ENCODE measurements at places on chromosomes 2 and 18.

DNA sequence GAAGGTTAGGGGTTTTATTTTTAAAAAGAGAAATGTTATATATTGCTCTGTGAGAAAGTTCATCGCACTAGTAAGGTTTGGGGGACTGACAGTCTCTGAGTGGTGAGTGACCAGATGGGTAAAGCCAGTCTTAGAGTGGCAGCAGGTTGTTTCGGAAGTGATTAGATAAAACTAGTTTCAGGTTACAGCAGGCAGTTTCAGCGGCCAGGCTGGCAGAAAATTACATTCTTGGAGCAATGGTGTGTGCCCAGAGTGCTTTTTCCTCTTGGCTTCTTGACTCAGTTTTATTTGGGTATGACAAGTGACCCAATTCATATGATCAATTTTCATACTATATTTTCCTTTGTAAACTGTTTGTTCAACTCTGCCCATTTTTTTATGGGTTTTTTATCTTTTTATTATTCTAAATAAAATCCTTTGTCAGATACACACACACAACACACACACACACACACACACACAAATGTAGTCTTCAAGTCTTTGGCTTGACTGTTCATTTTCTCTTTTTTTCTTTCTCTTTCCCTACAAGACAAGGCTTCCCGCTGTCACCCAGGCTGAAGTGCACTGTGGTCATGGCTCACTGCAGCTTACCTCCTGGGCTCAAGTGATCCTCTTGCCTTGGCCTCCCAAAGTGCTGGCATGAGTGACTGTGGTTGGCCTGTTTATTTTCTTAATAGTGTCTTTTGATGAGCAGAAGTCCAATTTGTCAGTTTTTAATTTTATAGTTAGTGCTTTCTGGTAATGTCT is 30.9 kb downstream of the RALBP1 start:
- peak; percentile 42 for DNase-seq

DNA sequence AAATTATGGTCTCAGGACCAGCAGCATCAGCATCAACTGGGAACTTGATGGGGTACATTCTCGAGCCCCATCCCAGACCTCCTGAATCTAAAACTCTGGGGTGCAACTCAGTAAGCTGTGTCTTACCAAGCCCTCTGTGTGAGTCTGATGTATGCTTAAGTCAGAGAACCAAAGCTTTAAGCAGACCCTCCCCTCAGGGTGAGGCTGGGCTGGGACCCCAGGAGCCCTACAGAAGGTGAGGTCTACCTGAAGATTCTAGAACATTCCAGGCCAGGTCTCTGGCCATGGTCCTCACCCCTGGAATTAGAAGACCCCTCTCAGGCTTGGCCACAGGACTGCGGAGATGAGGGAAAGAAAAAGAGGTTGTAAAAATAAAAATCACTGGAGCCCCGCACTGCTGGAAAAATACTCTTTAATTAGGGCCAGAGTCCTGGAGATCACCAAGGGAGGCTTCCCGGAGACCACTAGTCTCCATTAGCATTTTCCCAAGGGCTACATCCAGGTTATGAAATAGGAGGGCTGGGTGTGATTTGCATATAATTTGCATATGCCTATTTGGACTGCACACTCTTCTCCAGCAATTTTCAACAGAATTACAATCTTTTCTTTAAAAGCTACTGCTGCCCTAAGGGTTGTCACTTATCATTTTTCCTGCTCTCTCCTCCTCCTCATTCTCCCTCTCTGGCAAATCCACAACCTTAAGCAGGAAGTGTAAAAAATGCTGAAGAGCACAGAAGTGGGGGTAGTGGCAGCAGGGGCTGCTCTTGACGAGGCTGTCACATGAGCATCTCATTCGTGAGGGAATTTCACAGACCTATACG is 100.2 kb downstream of the ZBTB7C start:
- DNase-seq: no peak

GRCh38 chr2:121888189-121888557 is 132.7 kb downstream of the TSN start:
- no peak for DNase-seq

DNA sequence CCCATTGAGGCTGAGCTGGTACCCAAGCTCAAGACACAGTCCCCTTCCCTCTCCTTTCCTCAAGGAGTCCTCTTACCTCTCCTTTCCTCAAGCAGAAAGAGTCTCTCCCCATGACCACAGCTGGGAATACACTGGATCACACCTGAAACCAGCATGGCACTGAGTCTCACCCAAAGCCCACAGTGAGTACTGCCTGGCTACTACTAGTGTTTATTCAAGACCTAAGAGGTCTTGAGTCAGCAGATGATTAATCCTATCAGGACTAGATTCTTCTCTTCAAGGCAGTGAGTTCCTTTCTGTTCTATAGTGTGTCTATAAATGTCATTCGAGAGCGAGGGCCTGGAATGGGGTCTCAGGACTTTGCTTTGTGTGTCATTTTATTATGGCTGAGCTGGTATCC is 111.4 kb downstream of the METTL4 start:
- no peak for DNase-seq

DNA sequence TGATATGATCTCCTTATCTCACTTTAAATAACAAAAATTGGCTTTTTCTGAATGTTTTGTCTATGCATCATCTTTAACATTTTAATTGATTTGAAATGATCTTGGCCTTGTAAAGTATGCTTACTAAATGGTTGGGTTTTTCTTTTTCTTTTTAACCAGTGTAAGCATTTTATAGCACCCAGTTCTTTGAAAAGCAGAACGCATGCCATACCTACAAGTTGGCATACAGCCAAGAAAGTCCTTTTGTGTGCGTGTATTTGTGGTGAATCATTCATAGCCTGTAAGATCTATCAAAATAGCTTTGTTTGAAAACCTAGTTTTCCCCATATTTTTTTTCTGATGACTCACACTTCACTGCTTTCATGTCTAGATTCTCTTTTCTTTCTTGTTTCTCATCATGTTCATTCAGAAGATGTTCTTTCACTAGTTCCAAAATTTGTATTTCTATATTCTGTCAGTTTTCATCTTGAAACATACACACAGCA is 4.1 kb upstream of the VRK2 start:
- DNase-seq: peak; percentile 38

DNA sequence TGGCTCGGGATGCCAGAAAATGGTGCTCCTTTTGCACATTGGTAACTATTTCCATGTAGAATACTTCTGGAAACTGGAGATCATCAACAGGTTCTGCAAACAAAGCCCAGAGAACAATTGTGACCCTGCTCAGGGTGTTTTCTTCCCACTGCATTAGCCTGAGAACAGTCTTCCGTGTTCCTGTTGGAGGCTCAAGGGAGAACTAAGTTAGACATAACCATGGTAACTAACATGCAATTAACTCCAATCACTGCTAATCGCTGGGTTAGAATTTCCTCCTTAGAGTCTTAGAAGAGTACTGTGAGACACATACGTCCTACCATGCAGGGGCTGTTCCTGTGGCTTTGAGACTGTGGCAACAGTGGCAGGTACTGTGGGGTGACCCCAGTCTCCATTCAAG is 36.0 kb upstream of the PDIA6 start:
- no peak for DNase-seq

GRCh38 chr2:67899187-67899586 is 163.6 kb downstream of the C1D start:
- no peak for DNase-seq

DNA sequence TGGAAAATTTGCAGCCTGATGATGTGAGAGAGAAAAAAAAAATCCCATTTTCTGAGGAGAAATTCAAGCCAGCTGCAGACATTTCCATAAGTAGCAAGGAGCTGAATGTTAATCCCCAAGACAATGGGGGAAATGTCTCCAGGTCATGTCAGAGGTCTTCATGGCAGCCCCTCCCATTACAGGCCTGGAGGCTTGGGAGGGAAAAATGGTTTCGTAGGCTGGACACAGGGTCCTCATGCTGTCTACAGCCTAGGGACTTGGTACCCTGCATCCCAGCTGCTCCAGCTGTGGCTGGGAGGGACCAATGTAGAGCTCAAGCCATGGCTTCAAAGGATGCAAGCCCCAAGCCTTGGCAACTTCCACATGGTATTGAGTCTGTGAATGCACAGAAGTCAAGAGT is 53.5 kb upstream of the ARHGAP15 start:
- no peak for DNase-seq

GRCh38 chr2:155115846-155116245 is 417.4 kb downstream of the KCNJ3 start:
- no peak for DNase-seq
